ENCODE measurements at places on chromosomes 11 and 22. TPM values are rescaled to one million over a fixed set of nuclear protein-coding genes. Genes with fewer than 3 reads are reported as not detected.
A peak's percentile ranks its signal among the peaks of the same experiment; 100 is the strongest.

DNA sequence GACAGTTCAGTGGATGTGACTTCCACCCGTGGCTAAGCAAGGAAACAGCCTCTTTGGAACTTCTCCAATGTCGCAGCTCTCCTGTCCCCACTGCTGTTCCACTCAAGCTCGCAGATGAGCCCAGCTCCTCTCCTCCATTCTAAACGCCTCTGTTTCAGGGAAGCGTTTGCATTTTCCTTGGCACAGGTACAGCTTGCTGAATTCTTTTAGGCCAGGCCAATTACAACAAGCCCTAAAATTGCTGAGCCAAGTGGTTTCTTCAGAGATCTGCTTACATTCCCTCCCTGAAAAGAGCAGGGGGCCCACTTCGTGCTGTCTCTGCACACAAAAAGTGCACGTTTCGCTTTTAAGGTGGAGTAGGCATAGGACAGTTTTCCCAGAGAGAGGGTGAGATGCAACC is 91.5 kb upstream of the BLID start:
- peak overlapping the region; percentile 75 for H3K27ac ChIP-seq
- no peak overlapping the region for H3K4me3 ChIP-seq
- H3K27me3 ChIP-seq: no peaks in the 10 kb centered on the region
- no peaks in the 10 kb centered on the region for H3K36me3 ChIP-seq
- no peaks in the 10 kb centered on the region for H3K4me1 ChIP-seq

DNA sequence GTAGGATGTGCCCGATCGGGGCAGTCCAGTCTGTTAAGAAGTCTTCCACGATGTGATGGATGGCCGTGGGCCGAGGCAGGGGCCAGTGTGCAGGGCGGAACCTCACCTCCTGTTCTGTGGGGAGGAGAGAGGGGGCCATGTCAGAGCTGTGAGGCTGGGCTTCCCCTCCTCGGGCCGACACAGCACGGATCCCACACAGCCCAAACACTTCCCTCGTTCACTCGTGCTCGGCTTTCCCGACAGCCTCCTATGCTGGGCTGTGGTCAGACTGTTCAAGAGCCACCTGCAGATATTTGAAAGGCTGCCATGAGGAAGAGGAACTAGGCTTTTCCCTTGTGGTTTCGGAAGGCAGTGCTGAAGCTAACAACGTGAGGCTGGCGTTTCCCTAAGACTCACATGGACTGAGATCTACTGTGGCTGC is 12.3 kb upstream of the TXN2 start:
- peak; percentile 25 for DNase-seq
- H3K4me3 ChIP-seq: no peak overlapping the region
- peaks cover 15% of the 10 kb centered on the region for H3K36me3 ChIP-seq
- H3K27me3 ChIP-seq: no peaks in the 10 kb centered on the region
- H3K4me1 ChIP-seq: peaks cover 11% of the 10 kb centered on the region

GRCh38 chr11:66910669-66911068 is 47.5 kb downstream of the PC start:
- H3K36me3 ChIP-seq: no peaks in the 10 kb centered on the region
- no peak overlapping the region for H3K27ac ChIP-seq
- no peak overlapping the region for H3K4me3 ChIP-seq

GRCh38 chr11:76805206-76805913 is 22.2 kb downstream of the TSKU start:
- no peaks in the 10 kb centered on the region for H3K27me3 ChIP-seq
- H3K27ac ChIP-seq: no peak overlapping the region
- DNase-seq: peak; percentile 46
- H3K4me1 ChIP-seq: peaks cover 7% of the 10 kb centered on the region
- no peaks in the 10 kb centered on the region for H3K36me3 ChIP-seq

- no peak overlapping the region for H3K4me3 ChIP-seq
- H3K36me3 ChIP-seq: no peaks in the 10 kb centered on the region
- no peak overlapping the region for H3K27ac ChIP-seq
- H3K27me3 ChIP-seq: no peaks in the 10 kb centered on the region
- no peak for DNase-seq
These were observed 388.4 kb downstream of the BUD13 start for GRCh38 chr11:116384407-116384806.

Gene OSBP2
- total RNA-seq: 1.4 TPM

DNA sequence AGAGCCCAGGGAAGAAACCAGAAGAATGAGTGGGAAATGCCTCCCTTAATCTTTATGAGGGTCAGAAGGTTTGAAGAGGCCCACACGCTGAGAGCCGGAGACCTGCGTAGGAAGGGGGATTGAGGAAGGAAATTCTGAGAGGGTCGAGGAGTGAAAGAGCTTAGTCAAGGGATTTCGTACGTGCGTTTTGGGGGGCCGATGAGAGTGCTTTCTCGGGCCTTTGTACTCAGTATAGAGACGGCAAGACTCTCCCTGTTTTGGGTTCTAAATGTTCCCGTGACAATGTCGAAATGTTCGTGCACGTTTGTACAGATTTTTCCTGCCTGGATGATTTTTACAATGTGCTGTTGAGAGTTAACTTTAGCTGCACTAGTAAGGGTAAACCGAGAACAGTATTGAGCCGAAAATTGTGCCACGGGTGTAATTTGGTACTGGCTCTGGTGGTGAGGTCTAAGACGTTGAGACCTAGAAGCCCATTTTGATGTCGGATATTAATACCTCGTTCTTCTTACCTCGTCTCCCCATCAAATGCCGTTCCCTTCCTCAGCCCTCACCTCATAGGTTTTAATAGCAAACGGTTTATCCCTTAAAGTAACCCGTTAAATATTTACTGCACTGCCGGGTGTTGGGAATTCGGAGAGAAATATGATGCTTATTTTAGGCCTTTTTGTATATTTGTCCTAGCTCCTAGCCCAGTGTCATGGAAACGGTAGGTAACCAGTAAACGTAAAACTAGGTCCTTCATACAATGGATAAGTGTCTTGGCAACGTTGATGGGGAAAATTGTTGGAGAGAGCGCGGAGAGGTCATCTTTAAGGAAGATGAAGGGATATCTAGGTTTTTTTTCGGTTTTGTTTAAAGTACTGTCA is 734 bp downstream of the C11orf58 start:
- H3K27me3 ChIP-seq: no peaks in the 10 kb centered on the region
- H3K36me3 ChIP-seq: peaks cover 9% of the 10 kb centered on the region
- H3K4me3 ChIP-seq: peak overlapping the region; percentile 93
- DNase-seq: no peak
- peaks cover 12% of the 10 kb centered on the region for H3K4me1 ChIP-seq
- peak overlapping the region; percentile 97 for H3K27ac ChIP-seq

Gene LMNTD2
- 1.1 TPM for total RNA-seq

DNA sequence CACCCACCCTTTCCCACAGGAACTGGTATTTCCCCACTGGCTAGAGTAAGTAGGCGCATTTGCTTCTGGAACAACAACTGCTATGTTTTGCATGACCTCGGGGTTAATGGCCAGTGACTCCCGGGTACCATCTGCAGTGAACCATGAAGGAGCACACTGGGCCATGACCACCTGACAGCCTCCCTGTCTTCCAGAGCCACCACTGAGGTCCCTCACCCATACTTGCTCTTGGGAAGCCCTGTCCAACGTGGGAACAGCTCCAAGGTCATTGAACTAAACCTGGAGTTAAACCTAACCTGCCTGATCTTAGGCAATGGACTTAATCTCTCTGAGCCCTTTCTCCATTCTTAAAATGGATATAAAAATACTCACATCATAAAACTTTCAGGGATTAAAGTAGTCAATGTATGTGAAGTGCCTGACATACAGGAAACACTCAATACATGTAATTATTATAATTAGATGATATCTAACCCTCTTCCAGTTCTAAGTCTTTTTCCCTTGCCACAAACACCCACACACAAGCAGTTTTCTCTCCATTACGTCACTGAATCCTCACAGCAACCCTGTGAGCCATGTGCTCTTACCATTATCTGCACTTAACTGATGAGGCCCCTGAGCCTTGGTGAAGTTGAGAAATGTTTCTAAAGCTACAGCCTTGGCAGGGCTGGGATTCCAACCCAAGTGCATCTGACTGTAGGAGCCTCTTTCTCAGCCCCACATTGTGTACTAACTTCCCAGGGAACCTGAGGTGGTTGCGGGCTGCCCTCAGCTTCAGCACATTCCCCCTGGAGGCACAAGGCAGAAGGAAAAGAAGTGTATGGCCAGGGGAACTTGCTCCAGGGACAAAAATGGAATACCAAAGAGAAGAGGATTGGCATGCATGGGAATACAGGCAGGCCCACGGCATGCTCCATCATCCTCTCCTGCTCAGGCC is 74.5 kb upstream of the NCAM1 start:
- no peak overlapping the region for H3K27ac ChIP-seq
- DNase-seq: no peak
- no peaks in the 10 kb centered on the region for H3K4me1 ChIP-seq
- H3K27me3 ChIP-seq: no peaks in the 10 kb centered on the region
- H3K4me3 ChIP-seq: no peak overlapping the region
- no peaks in the 10 kb centered on the region for H3K36me3 ChIP-seq

DNA sequence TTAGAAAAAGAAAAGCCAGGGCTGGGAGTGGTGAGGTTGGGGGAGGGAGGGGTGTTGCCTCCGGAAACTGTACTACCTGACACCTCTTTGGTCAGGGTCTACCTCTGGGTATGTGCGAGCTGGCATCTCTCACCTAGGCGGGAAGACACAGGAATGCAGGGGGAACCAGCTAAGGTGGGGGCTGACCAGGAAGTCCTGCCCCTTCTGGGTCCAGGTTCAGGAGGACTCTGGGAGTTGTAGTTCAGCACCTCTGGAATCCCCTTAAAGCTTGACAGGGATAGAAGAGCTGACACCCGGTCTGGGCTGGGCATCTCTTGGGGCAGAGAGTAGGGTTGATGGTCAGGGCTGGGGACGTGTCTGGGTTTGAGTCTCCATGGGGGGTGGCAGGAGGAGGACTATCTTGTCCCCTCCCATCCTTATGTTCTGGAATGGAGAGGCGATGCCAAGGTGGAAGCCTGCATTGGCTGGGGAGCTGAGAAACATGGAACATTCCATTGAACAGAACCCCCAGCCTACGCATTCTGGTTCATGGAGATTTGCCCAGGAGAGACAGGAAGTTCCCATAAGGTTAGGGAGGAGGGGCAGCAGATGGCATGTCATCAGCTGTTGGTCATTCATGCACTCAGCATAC is 2.1 kb upstream of the KIAA1671 start:
- H3K4me1 ChIP-seq: peaks cover 6% of the 10 kb centered on the region
- H3K36me3 ChIP-seq: no peaks in the 10 kb centered on the region
- no peak for DNase-seq
- H3K27ac ChIP-seq: no peak overlapping the region
- H3K27me3 ChIP-seq: peaks cover 29% of the 10 kb centered on the region

- no peak for DNase-seq
- H3K27me3 ChIP-seq: no peaks in the 10 kb centered on the region
- H3K4me1 ChIP-seq: no peaks in the 10 kb centered on the region
- H3K27ac ChIP-seq: no peak overlapping the region
- H3K4me3 ChIP-seq: no peak overlapping the region
These were observed 26.8 kb downstream of the ADM start for GRCh38 chr11:10331548-10332289.

DNA sequence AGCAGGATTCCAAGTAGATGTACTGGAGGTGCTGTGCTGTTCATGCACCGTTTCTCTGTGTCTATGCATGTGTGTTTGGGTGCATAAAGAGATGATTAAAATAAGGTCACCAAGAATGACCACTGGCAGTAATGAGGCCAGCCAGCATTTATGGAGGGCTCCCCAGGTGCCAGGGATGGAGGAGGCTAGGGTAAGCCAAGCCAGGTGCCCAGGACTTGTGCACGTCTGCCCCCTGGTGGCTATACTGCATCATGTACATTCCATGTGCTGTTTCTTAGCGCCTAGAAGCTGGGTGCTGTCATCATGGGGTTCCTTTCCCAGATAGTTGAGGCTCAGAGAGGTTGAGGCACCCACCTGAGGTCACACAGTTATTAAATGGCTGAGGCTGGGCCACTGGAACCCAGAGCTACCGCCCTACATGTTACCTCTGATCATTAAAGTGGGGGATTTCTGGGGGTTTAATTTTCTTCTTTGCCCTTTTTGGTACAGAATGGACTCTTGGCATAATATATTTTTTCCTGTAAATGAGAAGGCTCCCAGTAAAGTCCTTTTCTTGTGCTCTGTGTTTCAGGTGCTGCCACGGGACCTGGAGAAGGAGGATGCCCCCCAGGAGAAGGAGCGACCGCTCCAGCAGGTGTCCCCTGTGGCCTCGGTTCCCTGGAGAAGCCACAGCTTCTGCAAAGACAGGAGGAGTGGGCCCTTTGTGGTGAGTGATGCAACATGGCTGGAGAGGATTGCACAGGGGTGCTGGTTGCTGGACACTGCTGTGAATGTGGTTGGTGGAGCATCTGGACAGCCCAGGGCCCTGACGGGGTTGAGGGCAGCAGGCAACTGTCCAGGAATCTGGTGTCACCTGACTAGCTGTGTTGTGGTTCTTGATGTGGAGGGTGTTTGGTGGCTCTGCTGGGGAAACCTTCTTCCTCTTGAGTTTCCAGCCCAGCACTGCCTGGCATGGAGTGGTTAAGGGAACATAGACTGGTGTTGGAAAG is 96.4 kb downstream of the KIAA1671 start:
- no peaks in the 10 kb centered on the region for H3K36me3 ChIP-seq
- peak; percentile 79 for DNase-seq
- no peak overlapping the region for H3K4me3 ChIP-seq

- H3K27ac ChIP-seq: peak overlapping the region; percentile 64
- no peaks in the 10 kb centered on the region for H3K36me3 ChIP-seq
- H3K4me3 ChIP-seq: peak overlapping the region; percentile 84
These were observed 528 bp downstream of the WEE1 start for GRCh38 chr11:9573775-9574621.

Gene SLC35F2
- total RNA-seq: 6.8 TPM

DNA sequence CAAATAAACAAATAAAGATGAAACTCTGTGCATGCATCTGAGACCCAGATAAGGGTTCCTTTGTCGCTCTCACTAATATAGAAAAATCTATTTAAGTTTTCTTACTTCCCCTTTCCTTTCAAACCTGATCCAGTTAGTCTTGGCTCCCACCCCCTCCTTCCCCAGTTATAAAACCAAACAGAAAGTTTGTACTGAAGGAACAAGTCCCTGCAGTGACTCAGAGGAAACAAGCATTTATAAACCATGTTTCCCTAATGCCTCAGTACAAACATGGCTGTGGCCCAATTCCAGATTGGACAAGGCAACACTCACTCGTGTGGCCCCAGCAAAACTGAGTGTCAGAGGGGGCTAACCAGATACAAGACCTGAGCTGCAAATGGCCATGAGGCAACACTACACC is 65.5 kb upstream of the ARHGAP20 start:
- H3K27ac ChIP-seq: no peak overlapping the region
- no peak for DNase-seq
- no peaks in the 10 kb centered on the region for H3K36me3 ChIP-seq
- H3K4me1 ChIP-seq: no peaks in the 10 kb centered on the region

- H3K4me3 ChIP-seq: no peak overlapping the region
- H3K36me3 ChIP-seq: no peaks in the 10 kb centered on the region
- H3K27me3 ChIP-seq: no peaks in the 10 kb centered on the region
- DNase-seq: peak; percentile 12
- H3K27ac ChIP-seq: no peak overlapping the region
These were observed 2193.4 kb upstream of the RAG2 start for GRCh38 chr11:38791346-38791961.

Gene UBQLN3
- under 0.01 TPM for total RNA-seq

Measured in thymus (tissue), 14 donors.